ENCODE measurements at places on chromosomes 6 and 20.

GRCh38 chr6:129817821-129818220, 43.3 kb downstream of the TMEM244 start:
- no peak for DNase-seq

- no peak for DNase-seq
Measured at GRCh38 chr6:107712665-107713551, 111.2 kb downstream of the SCML4 start.

GRCh38 chr6:57195457-57195856, 23.3 kb downstream of the BAG2 start:
- DNase-seq: no peak

DNA sequence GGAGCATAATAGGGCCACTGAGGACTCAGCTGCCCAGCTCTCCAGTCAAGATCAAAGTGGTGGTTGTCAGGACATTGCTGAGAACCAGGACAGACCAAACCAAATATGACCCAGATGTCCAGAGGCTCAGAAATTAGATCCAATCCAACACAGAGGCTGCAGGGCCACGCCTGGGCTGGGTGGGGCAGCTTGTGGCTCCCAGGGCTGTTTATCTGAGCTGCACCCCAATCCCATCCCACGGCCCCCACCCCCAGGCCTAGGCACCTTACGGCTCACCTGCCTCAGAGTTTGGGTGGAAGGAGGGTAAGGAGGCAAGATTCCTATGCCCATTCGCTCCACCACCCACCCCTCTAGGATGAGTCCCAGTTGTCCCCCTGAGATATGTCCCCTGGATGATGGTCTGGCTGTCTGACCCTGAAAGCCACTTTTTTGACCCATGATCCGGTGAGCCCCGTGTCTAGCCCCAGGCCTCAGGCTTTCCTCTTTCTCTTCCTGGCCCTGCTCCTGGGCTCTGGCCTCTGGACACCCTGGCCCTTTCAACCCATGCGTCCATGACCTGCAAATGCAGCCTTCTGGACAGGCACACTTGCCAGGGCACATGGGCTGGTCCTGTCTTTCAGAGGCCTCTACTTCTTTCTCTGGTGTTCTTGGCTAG, 40.0 kb downstream of the CPXM1 start:
- DNase-seq: no peak

GRCh38 chr20:50589548-50590347, 79.6 kb downstream of the PTPN1 start:
- no peak for DNase-seq

DNA sequence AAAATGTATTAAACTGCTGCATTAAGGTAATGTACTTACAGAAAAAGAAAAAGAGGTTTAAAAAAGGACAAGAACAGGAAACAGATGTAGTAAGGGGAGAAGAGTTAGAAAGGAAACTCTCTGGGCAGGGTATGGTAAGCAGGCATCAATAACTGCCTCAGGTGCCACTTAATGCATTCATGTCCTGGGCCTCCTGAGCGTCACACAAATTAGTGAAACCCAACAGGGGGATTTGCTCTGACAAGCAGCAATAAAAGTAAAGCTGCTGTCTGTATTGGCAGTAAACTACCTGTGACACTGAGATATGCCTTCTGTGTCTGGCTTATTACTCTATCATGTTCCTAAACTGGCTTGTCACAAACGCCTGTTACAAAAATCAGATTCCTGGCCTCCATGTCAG, 1.5 kb upstream of the EFHC1 start:
- no peak for DNase-seq

DNA sequence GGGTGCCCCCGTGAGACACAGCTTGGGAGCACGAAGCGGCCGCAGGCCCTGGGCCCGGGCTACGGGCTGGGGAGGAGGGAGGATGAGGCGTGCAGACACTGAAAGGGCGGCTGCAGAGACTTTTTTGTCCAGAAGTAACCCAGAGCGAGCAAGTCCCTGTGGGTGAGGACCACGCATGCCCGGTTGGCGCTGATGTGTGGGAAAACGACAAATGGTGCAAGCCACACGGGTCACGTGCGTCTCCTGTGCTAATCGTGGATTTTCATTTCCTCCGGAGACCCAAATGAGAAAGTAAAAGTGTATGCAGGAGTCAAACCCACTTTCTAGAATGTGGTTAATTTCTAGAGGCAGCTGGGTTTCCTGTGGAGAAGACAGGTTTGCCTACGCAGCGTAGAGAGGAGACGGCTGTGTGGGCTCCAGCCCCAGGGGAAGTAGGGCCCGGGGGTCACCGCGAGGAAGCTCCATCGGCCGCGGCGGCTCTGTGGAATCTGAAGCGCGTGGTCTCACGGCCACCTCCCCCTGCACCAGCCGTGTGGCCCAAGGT, 19.0 kb downstream of the DLL1 start:
- DNase-seq: no peak

DNA sequence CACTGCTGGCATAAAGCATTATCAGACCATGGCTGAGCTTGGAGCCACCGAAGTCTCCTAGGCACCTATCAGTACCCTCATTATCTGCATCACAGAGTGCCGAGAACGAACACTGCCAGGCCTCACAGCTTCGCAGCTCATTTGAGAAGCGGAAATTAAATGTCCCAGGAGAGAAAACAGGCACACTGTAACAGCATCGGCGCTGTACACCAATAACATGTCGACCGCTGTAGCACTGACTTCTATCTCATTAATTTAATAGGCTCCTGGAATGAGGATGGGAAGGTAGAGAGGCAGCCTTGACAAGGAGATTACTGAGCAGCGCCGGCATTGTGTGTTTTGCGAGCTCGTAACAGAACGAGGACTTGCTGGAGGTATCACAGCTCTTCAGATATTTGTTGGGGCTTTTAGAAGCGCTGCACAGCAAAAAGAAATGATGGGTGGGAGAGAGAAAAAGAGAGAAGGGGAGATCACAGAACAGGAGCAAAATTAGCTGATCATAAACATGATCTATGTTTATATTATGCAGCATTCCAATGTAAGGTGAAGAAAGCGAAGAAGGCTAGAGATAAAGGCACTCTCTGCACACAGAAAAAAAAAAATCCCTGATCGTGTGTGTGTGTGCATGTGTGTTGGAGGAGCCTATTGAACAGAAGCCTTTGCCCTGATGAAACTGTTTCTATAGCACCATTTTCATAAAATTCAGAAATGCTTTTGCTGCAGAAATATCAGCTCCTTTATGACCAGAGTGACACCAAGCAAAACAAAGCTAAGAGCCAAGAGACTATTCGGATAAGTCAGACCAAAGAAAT, 29.2 kb downstream of the ID4 start:
- no peak for DNase-seq

DNA sequence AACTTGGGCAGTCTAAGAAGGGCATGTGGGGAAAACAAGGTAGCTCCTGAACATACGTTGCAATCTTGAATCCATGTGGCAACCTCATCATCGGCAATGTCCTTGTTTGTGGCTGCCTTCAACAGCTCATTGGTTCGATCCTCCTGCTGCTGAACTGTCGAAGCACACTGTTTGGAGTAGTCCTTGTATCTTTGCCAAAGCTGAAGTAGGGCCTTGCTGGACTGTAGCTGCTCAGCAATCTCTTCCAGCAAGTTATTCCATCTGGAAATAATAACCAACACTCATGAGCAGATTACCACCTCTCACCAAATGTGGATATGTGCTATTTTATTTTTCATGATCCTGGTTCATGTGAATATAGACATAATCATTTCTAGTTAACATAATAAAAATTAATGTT, 413.3 kb downstream of the ESR1 start:
- no peak for DNase-seq

- DNase-seq: no peak
Measured at GRCh38 chr20:50904067-50904570, 27.1 kb downstream of the ADNP start.

GRCh38 chr20:14036567-14036966, 41.3 kb downstream of the MACROD2 start:
- DNase-seq: no peak

- DNase-seq: no peak
Measured at GRCh38 chr6:38215651-38216311, 396.3 kb downstream of the ZFAND3 start.

- DNase-seq: no peak
Measured at GRCh38 chr6:109693111-109693510, 2.0 kb downstream of the FIG4 start.

DNA sequence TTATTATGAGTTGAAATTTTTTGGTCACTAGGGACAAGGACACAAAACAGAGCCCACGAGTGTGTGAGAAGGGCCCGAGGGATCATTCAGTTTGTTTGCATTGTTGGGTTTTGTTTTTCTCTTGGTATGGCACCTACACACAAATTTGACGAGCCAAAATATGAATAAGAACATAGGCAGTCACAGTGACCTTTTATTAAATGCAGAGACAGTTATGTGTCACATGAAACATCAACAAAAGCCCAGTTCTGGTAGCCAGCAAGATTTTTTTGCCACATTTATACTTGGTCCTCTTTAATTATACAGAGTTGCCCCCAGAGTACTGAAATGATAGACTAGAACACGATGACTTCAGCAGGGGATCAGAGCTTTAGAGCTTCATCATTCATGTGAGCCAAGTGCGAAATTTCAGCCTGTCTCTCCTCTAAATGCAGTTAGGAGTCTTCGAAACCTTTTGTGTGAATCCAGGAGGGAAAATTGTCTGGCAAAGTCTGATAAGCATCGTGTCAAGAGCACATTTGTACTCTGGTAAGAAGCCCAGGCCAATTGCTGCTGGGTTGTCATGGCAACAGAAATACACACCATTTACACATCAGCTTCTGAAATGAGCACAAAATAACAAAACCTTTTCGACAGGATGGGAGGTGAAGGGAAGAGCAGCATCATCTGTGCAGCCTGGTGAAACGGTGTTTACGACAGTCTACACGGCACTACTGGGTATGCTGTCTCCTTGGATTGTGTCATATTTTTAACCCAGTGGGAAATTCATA, 79.2 kb upstream of the RIPOR2 start:
- DNase-seq: no peak

DNA sequence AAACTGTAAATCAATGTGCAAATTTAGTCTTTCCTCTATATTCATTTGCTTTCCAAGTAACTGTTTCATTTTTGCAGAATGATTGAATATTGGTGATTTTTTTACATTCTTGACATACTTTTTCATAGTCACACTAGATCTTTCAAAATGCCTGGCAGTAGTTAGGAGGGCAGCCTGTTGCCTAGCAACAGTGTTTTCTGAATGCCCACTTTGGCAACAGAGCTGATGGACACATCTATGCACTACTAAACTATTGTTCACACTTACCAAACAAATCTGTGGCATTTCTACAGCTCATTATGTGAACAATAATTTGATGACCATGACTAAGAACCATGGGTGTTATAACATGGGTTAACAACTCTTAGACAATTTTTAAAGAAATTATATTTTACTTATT, 438.0 kb upstream of the IMPG1 start:
- no peak for DNase-seq

- no peak for DNase-seq
Measured at GRCh38 chr6:139376017-139376330, 1.5 kb upstream of the CITED2 start.

- DNase-seq: no peak
Measured at GRCh38 chr20:1802385-1803060, 92.7 kb upstream of the SIRPA start.

GRCh38 chr20:58360936-58361335, 28.1 kb upstream of the VAPB start:
- no peak for DNase-seq

DNA sequence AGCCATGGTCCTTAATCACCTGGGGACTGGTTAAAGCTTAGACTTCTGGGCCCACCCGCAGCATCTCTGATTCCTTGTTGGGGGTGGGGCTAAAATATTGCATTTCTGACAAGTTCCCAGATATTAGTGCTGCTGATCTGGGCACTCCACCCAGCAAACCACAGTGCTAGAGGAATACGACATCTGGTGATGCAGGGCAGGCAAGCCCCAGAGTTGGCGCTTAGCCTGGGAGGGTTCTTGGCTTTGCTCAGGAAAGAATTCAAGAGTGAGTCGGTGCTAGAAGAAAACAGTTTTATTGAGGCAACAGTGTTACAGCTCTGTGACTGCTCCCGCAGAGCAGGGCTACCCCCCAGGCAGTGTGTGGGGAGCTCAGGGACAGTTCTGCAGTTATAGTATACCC, 210.7 kb downstream of the TFAP2C start:
- no peak for DNase-seq

- DNase-seq: no peak
Measured at GRCh38 chr6:167846997-167847606, 20.4 kb downstream of the AFDN start.

DNA sequence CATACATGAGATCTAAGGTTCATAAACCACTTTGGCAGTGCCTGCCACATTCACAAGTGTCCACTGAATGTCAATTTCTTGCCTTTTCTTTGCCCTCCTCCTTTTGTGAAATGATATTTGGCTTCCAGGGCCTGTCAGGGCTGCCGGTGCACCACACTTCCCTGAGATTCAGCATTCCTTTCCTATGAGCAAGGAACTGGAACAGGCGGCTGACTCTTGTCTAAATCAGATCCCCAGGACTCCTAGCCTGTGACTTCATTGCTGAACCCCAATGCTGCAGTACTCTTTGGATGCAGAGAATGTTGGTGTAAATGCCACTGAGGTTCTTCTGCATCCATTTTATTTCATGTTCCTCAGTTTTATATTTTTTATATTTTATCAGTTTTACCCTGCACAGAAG, 172.2 kb downstream of the ARID1B start:
- no peak for DNase-seq

- no peak for DNase-seq
Measured at GRCh38 chr20:10521836-10522235, 86.7 kb downstream of the SLX4IP start.

GRCh38 chr6:139710556-139710955, 336.1 kb upstream of the CITED2 start:
- DNase-seq: no peak

- DNase-seq: peak; percentile 83
Measured at GRCh38 chr20:47274401-47275108, 81.9 kb downstream of the ZMYND8 start.

DNA sequence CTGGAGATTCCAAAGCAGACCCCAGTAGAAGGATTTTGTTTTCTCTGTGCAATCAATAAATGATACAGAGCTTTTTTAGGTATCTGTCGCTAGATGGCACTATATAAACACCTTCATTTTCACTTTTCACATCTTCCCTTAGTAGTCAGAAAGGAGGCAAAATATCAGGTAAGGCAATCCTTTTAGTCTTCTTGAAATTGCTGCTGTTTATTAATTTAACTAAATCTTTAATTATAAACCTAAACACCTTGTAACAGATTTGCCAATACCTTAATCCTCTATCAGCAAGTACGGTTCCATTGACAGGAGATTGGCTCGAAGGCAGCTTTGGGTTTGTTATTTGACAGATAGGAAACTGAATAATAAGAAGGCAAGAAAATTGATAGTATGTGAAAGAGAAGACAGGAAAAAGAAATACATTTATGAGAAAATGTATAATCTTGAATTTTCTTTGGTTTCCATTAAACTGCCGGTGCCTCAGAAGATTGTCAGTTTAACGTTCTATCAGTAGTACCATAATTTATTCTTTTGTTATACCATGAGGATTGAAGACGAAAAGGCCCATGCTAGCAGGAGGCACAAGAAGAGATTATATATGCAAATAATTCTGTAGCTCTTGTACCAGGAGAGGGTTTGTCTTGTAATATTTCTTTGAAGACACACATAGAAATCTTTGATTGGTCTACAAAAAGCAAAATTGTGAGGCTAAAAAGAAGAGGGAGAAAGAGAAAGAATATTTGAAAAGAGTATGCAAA, 23.5 kb upstream of the IBTK start:
- no peak for DNase-seq

Measured in AG04449 (cell line).